ENCODE measurements at places on chromosomes 1 and 21. TPM values are rescaled to one million over a fixed set of nuclear protein-coding genes. Genes with fewer than 3 reads are reported as not detected.

Gene C21orf58
- 14.7 TPM for total RNA-seq

Gene EXTL1
- total RNA-seq = not detected

- DNase-seq = no peak
These were observed 2.1 kb downstream of the SCCPDH start for GRCh38 chr1:246726255-246726679.

GRCh38 chr1:193413376-193413775 is 227.0 kb upstream of the B3GALT2 start:
- DNase-seq = no peak
